Testis (tissue), 5 donors: ENCODE measurements at places on chromosomes 6 and 20. TPM values are rescaled to one million over a fixed set of nuclear protein-coding genes. Genes with fewer than 3 reads are reported as not detected.

GRCh38 chr6:123908797-123909196 lies 105.1 kb downstream of the NKAIN2 start:
- no peak overlapping the region for H3K27ac ChIP-seq
- H3K27me3 ChIP-seq = no peaks in the 10 kb centered on the region
- H3K36me3 ChIP-seq = no peaks in the 10 kb centered on the region

GRCh38 chr6:45156075-45156474 lies 172.1 kb upstream of the RUNX2 start:
- no peak for DNase-seq
- H3K4me1 ChIP-seq = no peaks in the 10 kb centered on the region
- H3K27ac ChIP-seq = no peak overlapping the region

GRCh38 chr6:79684876-79685275 lies 53.7 kb downstream of the SH3BGRL2 start:
- no peaks in the 10 kb centered on the region for H3K36me3 ChIP-seq
- H3K27ac ChIP-seq = no peak overlapping the region
- H3K27me3 ChIP-seq = no peaks in the 10 kb centered on the region
- H3K4me1 ChIP-seq = peaks cover 6% of the 10 kb centered on the region

- H3K36me3 ChIP-seq = no peaks in the 10 kb centered on the region
- peak overlapping the region; percentile 79 for H3K27ac ChIP-seq
- H3K27me3 ChIP-seq = no peaks in the 10 kb centered on the region
- DNase-seq = no peak
- H3K4me3 ChIP-seq = peak overlapping the region; percentile 91
Measured at GRCh38 chr6:153001767-153002612, 519 bp downstream of the MTRF1L start.

- H3K36me3 ChIP-seq = no peaks in the 10 kb centered on the region
- no peaks in the 10 kb centered on the region for H3K27me3 ChIP-seq
- no peak overlapping the region for H3K27ac ChIP-seq
- no peaks in the 10 kb centered on the region for H3K4me1 ChIP-seq
- peak; percentile 19 for DNase-seq
Measured at GRCh38 chr6:130632277-130632676, 194.9 kb upstream of the SMLR1 start.

- H3K27ac ChIP-seq = no peak overlapping the region
- H3K4me3 ChIP-seq = no peak overlapping the region
- no peaks in the 10 kb centered on the region for H3K4me1 ChIP-seq
- no peaks in the 10 kb centered on the region for H3K36me3 ChIP-seq
- no peaks in the 10 kb centered on the region for H3K27me3 ChIP-seq
Measured at GRCh38 chr6:151087861-151088598, 151.7 kb upstream of the AKAP12 start.

- no peaks in the 10 kb centered on the region for H3K36me3 ChIP-seq
- H3K27me3 ChIP-seq = no peaks in the 10 kb centered on the region
- no peak overlapping the region for H3K27ac ChIP-seq
- no peak overlapping the region for H3K4me3 ChIP-seq
Measured at GRCh38 chr6:70839286-70840266, 117.3 kb downstream of the B3GAT2 start.

- H3K4me1 ChIP-seq = peaks cover 11% of the 10 kb centered on the region
- H3K27me3 ChIP-seq = peaks cover 3% of the 10 kb centered on the region
- no peak for DNase-seq
- no peak overlapping the region for H3K4me3 ChIP-seq
- no peak overlapping the region for H3K27ac ChIP-seq
- no peaks in the 10 kb centered on the region for H3K36me3 ChIP-seq
Measured at GRCh38 chr6:149967591-149967990, 3.8 kb downstream of the ULBP1 start.

DNA sequence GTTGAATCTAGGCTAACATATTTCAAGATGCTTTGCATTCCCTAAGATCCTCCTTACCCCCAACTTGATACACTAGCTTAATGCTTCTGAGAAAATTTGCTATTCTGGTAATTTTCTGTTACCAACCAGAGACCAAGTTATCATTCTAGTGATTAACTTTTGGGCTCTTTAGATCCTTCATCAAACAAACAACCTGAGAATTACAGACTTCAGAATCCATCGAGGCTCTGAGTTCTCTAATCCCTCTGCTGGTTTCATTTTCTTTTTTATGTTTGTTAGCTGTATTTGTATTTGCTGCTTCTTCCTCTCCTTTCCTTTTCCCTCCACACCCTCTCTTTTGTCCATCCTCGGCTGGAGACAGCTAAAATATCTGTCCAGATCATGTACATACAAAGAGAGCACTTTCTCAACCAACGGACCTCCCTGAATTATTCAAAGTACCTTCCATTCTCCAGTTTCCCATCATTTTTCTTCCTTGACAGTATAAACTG lies 98.7 kb upstream of the RIPOR2 start:
- DNase-seq = no peak
- no peaks in the 10 kb centered on the region for H3K36me3 ChIP-seq
- H3K4me3 ChIP-seq = no peak overlapping the region
- H3K27me3 ChIP-seq = no peaks in the 10 kb centered on the region

DNA sequence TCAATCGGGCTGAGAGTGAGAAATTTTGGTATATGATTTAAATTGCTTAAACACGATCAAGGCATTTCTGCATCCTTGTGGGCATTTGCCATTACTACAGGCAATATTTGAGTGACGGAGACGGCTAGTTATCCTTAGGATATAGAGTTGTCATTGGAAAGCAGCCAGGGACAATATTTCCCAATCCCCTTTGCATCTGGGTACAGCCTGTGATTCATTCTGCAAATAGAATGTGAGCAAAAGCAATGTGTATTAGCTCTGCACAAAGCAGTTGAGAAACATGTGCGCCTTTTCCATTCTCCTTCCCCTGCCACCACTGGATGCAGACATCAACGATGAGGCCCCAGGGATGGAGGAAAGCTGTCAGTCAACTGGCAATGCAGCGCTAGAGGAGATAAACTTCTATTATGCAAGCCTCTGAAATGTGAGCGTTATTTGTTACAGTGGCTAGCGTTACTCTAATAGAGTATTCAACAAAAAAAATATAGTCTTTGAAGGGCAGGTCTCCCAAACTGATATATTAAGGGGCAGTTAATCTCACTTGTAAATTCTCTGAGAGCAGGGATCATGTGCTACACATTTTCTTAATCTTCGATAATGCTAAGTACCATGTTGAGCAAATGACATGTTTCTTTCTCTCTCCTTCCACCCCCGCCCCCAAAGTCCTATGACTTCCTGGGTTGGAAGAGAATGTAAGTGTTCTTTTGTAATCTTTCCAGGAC lies 37.1 kb upstream of the NCOA3 start:
- no peaks in the 10 kb centered on the region for H3K27me3 ChIP-seq
- H3K4me1 ChIP-seq = no peaks in the 10 kb centered on the region
- H3K4me3 ChIP-seq = no peak overlapping the region
- H3K27ac ChIP-seq = peak overlapping the region; percentile 50

GRCh38 chr6:129133770-129134192 lies 250.8 kb downstream of the LAMA2 start:
- no peak overlapping the region for H3K4me3 ChIP-seq
- H3K36me3 ChIP-seq = no peaks in the 10 kb centered on the region
- H3K27ac ChIP-seq = peak overlapping the region; percentile 92
- H3K27me3 ChIP-seq = no peaks in the 10 kb centered on the region
- DNase-seq = no peak

GRCh38 chr6:43593938-43594337 lies 18.0 kb downstream of the POLH start:
- no peaks in the 10 kb centered on the region for H3K4me1 ChIP-seq
- no peak overlapping the region for H3K27ac ChIP-seq
- no peaks in the 10 kb centered on the region for H3K36me3 ChIP-seq
- no peak overlapping the region for H3K4me3 ChIP-seq
- DNase-seq = no peak

GRCh38 chr20:58472273-58473018 lies 42.8 kb downstream of the APCDD1L start:
- no peak overlapping the region for H3K4me3 ChIP-seq
- H3K4me1 ChIP-seq = no peaks in the 10 kb centered on the region
- H3K27me3 ChIP-seq = no peaks in the 10 kb centered on the region
- no peak overlapping the region for H3K27ac ChIP-seq

- H3K4me1 ChIP-seq = peaks cover 12% of the 10 kb centered on the region
- no peak overlapping the region for H3K4me3 ChIP-seq
- DNase-seq = no peak
- H3K27ac ChIP-seq = no peak overlapping the region
- no peaks in the 10 kb centered on the region for H3K27me3 ChIP-seq
- no peaks in the 10 kb centered on the region for H3K36me3 ChIP-seq
Measured at GRCh38 chr20:44641325-44641724, 10.2 kb downstream of the ADA start.

DNA sequence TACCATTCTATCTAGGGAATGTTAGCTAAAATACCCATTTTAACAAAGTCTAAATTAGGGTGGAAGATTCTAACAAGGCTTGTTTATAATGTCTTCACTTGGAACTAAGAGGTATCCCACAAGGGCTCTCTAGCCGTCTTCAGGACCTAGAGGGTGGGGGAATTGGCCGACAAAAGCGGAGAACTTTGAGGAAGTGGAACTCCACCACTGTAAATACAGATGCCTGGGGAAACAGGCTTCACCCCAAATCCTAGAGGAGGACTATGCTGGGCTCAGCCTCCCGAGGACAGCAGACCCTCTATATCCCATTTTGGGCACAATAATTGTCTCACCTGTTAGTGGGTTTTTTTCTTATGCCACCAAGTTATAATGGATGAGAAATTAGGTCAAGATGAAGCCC lies 58.0 kb upstream of the TFB1M start:
- no peaks in the 10 kb centered on the region for H3K4me1 ChIP-seq
- DNase-seq = no peak
- H3K27me3 ChIP-seq = no peaks in the 10 kb centered on the region
- H3K27ac ChIP-seq = no peak overlapping the region
- H3K36me3 ChIP-seq = no peaks in the 10 kb centered on the region
- H3K4me3 ChIP-seq = no peak overlapping the region

- H3K27ac ChIP-seq = no peak overlapping the region
- no peak overlapping the region for H3K4me3 ChIP-seq
- H3K27me3 ChIP-seq = no peaks in the 10 kb centered on the region
- DNase-seq = no peak
- no peaks in the 10 kb centered on the region for H3K36me3 ChIP-seq
- peaks cover 27% of the 10 kb centered on the region for H3K4me1 ChIP-seq
Measured at GRCh38 chr6:3263096-3263495, 4.3 kb downstream of the PSMG4 start.

DNA sequence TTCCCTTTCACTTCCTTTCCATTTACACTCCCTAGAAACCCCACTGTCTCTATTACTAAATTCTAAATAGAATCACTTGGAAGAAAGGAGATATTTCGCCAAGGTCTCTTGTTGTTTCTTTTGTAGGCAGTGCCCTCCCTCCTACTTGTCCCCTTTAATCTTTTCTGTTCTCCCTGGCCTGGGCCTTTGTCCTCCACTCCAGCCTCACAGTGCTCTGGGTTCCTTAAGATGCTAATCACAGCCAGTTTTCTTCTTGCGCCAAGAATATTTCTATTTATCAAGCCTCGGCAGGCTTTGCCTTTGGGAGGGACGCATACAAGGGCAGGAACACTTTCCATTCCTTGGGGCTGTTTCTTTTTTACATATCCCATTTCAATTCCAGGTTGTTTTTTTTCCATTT lies 520.6 kb upstream of the CHD6 start:
- no peak overlapping the region for H3K27ac ChIP-seq
- no peak for DNase-seq
- no peaks in the 10 kb centered on the region for H3K27me3 ChIP-seq
- no peaks in the 10 kb centered on the region for H3K36me3 ChIP-seq

GRCh38 chr20:12090920-12091319 lies 173.2 kb downstream of the BTBD3 start:
- no peaks in the 10 kb centered on the region for H3K4me1 ChIP-seq
- H3K27ac ChIP-seq = no peak overlapping the region
- no peak for DNase-seq
- H3K4me3 ChIP-seq = no peak overlapping the region
- no peaks in the 10 kb centered on the region for H3K36me3 ChIP-seq
- H3K27me3 ChIP-seq = no peaks in the 10 kb centered on the region

DNA sequence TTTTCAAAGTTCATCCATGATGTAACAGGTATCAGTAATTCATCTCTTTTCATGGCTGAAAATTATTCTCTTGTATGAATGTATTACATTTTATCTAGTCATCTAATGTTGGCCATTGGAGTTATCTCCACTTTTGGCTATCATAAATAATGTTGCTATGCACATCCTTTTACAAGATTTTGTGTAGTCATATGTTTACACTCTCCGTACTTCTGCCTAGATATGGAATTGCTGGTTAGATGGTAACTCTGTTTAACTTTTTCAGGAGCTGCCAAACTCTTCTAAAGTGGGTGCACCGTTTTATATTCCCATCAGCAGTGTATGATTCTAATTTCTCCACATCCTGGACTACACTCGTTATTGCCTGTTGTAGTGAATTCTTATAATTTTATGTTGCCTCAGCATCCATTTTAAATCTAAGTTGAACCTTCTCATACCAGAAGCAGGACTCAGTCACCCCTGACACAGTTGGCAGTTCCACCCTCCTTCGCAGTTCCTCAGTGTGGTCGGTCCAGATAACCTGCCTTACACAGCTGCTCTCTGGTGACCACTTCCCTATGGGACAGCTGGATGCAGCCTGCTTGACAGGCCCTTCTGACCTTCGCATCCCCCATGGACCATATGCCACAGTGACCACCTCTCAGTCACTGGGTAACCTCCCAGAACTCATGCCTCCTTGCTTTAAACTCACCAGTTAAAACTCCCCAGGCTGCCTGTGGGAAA lies 33.9 kb downstream of the KIZ start:
- no peaks in the 10 kb centered on the region for H3K36me3 ChIP-seq
- H3K27ac ChIP-seq = no peak overlapping the region
- no peaks in the 10 kb centered on the region for H3K27me3 ChIP-seq
- H3K4me3 ChIP-seq = no peak overlapping the region

DNA sequence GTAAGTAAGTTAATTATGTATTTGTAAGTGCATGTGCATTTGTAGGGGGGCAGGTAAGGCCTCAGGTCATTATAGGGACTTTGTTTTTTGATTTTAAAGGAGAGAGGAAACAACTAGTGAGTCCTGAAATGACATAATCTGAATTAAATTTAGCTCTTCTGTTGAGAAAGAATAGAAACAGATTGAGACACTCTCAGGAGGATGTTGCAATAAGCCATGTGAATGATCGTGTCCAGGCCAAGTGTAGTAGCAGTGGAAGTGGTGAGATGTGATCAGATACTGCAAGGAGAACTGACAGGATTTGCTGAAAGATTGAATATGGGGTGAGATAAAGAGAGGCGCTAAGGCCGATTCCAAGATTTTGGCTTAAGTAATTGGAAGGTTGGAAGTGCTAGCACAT lies 2.6 kb upstream of the CENPW start:
- no peaks in the 10 kb centered on the region for H3K27me3 ChIP-seq
- H3K27ac ChIP-seq = no peak overlapping the region
- H3K36me3 ChIP-seq = no peaks in the 10 kb centered on the region
- peaks cover 3% of the 10 kb centered on the region for H3K4me1 ChIP-seq

The FAM83C gene
- total RNA-seq = 0.39 TPM

The COL19A1 gene
- total RNA-seq = 2.5 TPM

The MOCS1 gene
- 16.8 TPM for total RNA-seq

The PNLDC1 gene
- total RNA-seq = 11.4 TPM

The AVP gene
- 1.3 TPM for total RNA-seq

The OR2H1 gene
- 7.5 TPM for total RNA-seq
